T-cell (primary cell): ENCODE measurements at places on chromosomes 13 and 19. TPM values are rescaled to one million over a fixed set of nuclear protein-coding genes. Genes with fewer than 3 reads are reported as not detected.
A peak's percentile ranks its signal among the peaks of the same experiment; 100 is the strongest.

PSG7 gene
- total RNA-seq = not detected

AMER2 gene
- total RNA-seq = not detected

SYT5 gene
- total RNA-seq = not detected

CD70 gene
- total RNA-seq = 2.0 TPM

CYP4F11 gene
- not detected for total RNA-seq

NACC1 gene
- 32.1 TPM for total RNA-seq

GRCh38 chr13:97621025-97621424 lies 187.1 kb downstream of the RAP2A start:
- no peaks in the 10 kb centered on the region for H3K4me1 ChIP-seq
- H3K27ac ChIP-seq = no peak overlapping the region
- DNase-seq = no peak
- no peak overlapping the region for H3K4me3 ChIP-seq
- H3K27me3 ChIP-seq = no peaks in the 10 kb centered on the region
- no peaks in the 10 kb centered on the region for H3K36me3 ChIP-seq

- no peaks in the 10 kb centered on the region for H3K27me3 ChIP-seq
- H3K36me3 ChIP-seq = peaks cover 18% of the 10 kb centered on the region
- H3K4me1 ChIP-seq = no peaks in the 10 kb centered on the region
- no peak overlapping the region for H3K4me3 ChIP-seq
- DNase-seq = no peak
- H3K27ac ChIP-seq = no peak overlapping the region
Observed at GRCh38 chr13:91359111-91359510, 11.6 kb downstream of the MIR17HG start.

DNA sequence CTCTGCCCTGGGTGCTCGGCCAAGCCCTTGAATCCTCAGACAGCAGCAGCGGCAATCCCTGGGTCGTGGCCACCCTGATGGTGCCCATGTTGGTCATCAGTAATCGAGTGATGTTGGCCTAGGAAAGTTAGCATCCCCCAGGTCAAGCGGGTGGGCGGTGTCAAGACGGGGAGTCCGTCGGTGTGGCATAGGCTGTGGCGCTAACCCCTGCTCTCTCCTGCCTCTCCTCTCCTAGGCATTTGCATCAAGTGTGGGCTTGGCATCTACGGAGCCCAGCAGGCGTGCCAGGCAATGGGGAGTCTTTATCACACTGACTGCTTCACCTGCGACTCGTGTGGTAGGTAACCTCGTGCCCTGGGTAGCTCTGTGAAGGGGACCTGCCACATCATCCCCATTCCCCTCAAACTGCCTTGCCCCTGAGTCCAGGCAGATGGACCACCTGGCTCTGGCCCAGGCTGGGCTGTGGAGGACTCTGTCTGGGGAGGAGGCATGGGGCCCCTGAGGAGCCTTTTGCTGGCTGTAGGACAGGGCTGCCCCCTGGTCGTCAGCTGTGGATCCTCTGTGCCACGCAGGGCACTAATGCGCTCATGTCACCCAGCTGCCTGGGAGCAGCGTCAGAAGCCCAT lies 8.7 kb downstream of the WTIP start:
- no peaks in the 10 kb centered on the region for H3K27me3 ChIP-seq
- H3K4me1 ChIP-seq = no peaks in the 10 kb centered on the region
- H3K36me3 ChIP-seq = no peaks in the 10 kb centered on the region
- H3K4me3 ChIP-seq = no peak overlapping the region
- DNase-seq = no peak

DNA sequence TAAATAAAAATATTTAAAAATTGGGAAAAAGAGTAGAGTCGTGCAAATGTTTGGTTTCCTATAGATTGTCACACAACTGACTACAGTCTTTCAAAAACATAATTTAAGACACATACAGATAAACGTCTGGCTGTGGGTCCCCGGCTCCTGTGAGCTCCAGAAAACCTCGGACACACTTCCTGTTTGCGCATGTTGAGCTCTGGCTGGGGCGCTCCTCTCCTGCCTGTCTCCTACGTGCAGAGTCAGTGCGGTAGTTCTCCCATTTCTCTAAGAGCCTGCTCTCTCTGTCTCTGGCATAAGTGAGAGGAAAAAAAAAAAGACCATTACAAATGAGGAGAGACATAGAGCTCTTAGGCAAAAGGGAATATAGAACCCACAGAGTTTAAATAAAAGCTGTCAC lies 128.2 kb upstream of the OBI1 start:
- no peaks in the 10 kb centered on the region for H3K36me3 ChIP-seq
- H3K4me1 ChIP-seq = no peaks in the 10 kb centered on the region
- H3K4me3 ChIP-seq = no peak overlapping the region
- H3K27me3 ChIP-seq = peaks cover 5% of the 10 kb centered on the region
- DNase-seq = no peak

- no peaks in the 10 kb centered on the region for H3K27me3 ChIP-seq
- H3K4me1 ChIP-seq = peaks cover 73% of the 10 kb centered on the region
- peak overlapping the region; percentile 58 for H3K4me3 ChIP-seq
Observed at GRCh38 chr19:1608359-1609102, 3.3 kb upstream of the UQCR11 start.
